Activated CD8-positive, alpha-beta memory T cell treated with anti-CD3 and anti-CD28 coated beads for 1 hour (primary cell): ENCODE measurements at places on chromosomes 7 and 10.

- no peak for DNase-seq
These were observed 339.1 kb downstream of the HGF start for GRCh38 chr7:81430761-81431160.

DNA sequence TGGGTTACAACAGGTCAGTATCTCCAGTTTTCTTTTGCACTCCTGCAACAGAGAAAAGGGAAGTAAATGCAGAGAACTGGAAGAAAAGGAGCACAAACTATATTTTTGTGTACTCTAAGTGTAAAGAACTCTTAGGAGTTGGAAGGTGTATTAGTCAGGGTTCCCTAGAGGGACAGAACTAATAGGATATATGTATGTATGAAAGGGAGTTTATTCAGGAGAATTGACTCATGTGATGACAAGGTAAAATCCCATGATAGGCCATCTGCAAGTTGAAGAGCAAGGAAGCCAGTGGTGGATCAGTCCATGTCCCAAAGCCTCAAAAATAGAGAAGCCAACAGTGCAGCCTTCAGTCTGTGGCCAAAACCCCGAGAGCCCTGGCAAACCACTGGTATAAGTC lies 22.6 kb upstream of the RAB18 start:
- no peak for DNase-seq

- DNase-seq = no peak
These were observed 234.9 kb downstream of the GATA3 start for GRCh38 chr10:8289186-8289924.

GRCh38 chr10:97718659-97719142 lies 5.2 kb downstream of the MARVELD1 start:
- DNase-seq = no peak

- no peak for DNase-seq
These were observed 9.6 kb downstream of the DENND2A start for GRCh38 chr7:140631021-140631420.

GRCh38 chr10:28496481-28496961 lies 36.4 kb upstream of the WAC start:
- no peak for DNase-seq

- no peak for DNase-seq
These were observed 178.7 kb downstream of the DNAJB6 start for GRCh38 chr7:157515342-157516041.

- no peak for DNase-seq
These were observed 277.8 kb downstream of the CELF2 start for GRCh38 chr10:11295492-11295891.

- DNase-seq = no peak
These were observed 477.1 kb downstream of the RPS24 start for GRCh38 chr10:78510566-78511323.

- no peak for DNase-seq
These were observed 7.6 kb upstream of the C10orf105 start for GRCh38 chr10:71727105-71727737.

GRCh38 chr7:2834748-2835441 lies 9.2 kb downstream of the GNA12 start:
- DNase-seq = no peak

GRCh38 chr7:37007268-37007667 lies 283.0 kb upstream of the AOAH start:
- DNase-seq = no peak

DNA sequence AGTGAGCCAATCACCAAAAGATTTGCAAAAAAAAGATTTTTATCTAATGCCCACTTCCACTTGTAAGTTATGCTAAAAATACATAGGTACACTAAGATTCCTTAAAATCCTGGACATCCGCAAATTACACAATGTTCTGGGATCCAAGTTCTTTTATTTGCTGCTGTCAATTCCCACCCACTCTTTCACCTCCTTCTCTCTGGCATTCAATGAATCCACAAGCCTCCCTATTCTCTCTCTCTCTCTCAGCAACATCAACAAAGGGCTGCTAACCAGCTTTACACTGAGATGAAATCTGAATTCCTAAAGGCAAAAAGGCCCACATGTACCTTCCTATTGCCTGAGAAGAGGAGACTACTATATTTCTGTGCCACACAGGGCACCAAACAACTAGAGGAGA lies 99.9 kb downstream of the ARMH3 start:
- no peak for DNase-seq

DNA sequence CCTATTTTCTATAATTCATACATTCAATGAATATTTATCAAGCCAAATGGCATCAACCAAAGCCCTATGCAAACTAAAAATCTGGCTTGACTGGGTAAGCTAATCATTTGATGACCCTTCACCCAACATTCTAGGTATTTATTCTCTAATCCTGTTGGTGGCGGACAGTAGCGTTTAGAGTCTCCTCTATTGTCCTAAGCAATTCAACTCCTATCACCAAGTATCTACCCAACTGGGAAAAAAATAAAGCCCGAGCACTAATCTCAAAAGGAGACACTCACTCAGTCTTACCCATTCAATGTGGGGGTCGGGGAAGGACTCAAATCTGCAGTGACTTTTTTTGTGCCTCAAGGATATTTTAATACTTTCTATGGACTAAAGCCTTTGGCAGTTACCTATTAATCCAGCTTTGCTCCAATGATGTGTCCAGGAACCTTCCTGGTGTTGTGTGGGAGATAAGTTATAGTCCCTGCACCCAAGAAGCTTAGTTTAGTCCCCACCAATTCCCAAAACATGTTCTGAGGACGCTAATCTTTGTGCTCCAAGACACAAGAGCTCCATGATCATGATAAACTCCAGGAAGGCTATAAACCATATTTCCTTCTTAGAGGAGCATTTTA lies 30.6 kb downstream of the DNMBP start:
- DNase-seq = no peak

GRCh38 chr10:14838582-14839304 lies 637 bp downstream of the HSPA14 start:
- DNase-seq = no peak

DNA sequence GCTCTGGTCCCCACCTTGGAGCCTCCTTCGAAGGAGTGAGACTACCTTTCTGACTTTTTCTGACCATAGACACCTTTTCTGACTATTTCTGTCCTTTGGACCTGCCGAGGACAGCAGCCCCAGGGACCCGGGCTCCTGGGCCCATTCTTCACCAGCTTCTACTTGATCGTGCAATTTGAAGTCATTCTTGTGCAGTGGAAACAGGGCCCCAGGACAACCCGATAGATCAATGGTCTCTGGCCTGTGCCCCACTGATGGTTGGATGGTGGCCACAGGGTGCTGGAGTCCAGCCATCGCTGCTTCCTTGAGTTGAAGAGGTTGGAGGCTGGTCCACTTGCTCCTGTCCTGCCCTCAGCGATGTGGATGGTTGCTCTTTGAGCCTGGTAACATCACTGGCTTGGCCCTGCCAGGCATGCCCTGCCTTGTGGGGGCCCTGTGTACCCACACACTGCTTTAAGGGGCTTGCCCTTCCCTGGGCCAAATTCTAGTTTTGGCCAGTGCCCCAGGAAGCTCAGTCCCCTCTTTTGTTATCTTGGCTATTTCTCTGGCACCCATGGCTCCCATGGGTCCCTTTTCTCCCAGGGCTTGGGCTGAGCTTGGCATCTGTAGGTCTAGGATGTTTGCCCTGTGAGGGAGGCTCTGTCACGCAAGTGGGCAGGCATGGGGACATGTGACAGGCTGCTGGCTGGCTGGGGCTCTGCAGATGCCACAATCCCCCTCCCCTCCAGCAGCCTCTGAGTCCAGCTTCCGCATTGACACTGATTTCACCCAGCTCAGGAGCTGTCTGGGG lies 375.6 kb upstream of the NUPR2 start:
- no peak for DNase-seq

DNA sequence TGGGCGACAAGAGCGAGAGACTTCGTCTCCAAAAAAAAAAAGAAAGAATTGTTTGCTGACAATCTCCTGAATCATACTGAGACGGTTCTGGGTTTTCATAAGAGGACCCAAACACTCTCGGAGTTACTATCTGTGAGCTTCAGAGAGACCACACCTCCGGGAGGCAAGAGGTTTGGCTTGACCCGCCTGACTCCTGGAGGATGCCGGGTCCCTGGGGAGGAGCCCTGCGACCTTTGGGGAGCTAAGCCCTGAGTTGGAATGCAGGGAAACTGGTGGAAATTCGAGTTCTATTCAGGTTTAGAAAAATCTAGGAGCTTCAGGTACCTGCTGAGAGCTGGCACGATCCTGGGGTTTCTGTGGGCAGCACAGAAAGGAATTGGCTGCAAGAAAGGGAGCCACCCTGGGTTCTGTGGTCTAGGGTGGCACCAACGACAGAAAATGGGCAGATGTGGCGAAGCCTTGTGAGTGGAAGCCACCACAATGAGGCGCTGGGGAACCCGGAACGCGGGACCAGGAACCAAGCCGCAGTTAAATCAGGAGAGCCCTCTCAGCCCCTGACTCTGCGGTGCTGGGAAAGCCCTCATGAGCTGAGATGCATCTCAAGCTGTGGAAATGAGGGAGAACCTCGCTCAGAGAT lies 21.9 kb upstream of the GATAD1 start:
- DNase-seq = no peak

- no peak for DNase-seq
These were observed 504.0 kb downstream of the SORCS1 start for GRCh38 chr10:106660550-106660949.

DNA sequence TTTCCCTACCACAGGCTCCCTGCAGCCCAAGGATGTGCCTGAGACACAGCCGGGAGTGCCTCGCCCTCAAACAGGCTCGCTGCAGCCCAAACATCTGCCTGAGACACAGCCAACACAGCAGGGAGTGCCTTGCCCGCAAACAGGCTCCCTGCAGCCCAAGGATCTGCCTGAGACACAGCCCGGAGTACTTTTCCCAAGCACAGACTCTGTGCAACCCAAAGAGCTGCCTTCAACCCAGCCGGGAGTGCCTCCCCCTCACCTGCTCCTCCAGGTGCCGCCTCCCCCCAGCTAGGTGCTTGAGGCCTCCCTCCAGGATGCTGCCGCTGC lies 42.9 kb downstream of the ANTXRL start:
- DNase-seq = no peak

DNA sequence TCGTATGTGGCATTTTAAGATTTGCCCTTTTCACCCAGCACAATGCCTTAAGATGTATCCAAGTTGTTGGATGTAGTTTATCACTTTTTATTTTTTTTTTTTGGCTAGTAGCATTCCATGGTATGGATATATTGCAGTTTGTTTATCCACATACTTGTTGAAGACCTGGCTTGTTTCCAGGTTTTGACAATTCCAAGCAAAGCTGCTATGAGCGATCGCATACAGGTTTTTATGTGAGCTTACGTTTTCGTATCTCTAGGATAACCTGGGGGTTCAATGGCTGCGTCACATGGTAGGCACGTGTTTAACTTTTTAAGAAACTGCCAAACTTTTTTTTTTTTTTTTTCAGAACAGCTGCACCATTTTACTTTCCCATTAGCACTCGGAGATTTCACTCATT lies 32.2 kb downstream of the BAIAP2L1 start:
- no peak for DNase-seq

GRCh38 chr7:133371616-133372015 lies 118.7 kb downstream of the EXOC4 start:
- DNase-seq = no peak

GRCh38 chr10:91883549-91884444 lies 25.5 kb downstream of the FGFBP3 start:
- DNase-seq = no peak

- DNase-seq = no peak
These were observed 361.8 kb downstream of the MAGI2 start for GRCh38 chr7:79091661-79092060.

- no peak for DNase-seq
These were observed 146.3 kb downstream of the CUX1 start for GRCh38 chr7:101963693-101964092.

- no peak for DNase-seq
These were observed 49.0 kb upstream of the STK17A start for GRCh38 chr7:43533801-43534479.

DNA sequence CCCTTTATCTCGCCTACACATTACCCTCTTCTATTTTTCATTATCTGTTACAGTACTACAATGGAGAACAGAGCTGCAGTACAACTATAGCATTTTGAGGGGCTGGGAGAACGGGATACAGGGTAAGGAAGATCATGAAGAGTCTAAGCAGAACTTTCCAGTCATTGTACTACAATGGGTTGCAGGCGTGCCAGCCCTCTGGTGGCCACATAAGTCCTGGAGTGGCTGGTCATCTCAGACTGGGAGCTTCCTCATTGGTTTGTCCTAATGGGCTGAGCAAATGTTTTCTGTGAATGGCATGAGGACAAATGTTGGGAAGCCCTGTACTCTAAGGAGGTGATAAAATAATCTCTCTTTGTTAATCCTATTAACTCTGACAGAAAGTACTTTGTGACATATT lies 33.0 kb downstream of the TMEM106B start:
- DNase-seq = no peak

DNA sequence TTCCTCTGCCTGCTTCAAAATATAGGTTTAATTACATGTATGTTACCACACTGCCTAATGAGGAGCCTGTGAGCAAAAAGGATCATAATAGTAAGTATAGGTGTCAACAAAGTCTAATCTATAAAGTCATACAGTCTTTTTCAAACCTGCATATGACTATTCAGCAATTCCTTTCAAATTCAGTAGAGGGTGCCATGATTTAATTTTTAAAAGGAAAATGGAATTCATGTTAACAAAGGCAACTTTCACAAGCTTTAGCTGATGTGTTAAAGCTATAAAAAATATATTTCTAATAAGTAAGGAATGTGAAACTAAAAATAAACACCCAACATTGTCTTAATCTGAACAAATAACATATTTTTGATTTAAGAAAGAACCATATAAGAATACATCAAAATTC lies 52.1 kb downstream of the MPP7 start:
- DNase-seq = no peak

DNA sequence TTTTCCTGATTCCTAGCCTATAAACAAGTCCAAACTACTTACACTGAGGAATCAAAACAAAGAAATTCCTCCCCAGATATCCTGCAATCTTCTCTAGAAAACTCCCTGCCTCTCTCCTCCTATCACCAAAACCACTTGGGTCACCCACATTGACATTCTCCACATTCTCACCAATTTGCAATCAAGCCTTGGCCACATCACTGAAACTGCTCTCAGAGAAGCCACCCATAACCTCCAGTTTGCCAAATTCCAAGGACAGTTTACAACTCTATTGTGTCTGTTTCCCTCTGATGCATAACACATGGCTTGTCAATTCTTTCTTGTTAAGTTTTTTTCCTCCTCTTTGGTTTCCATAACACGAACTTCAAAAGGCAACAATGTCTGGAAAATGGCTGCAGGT lies 233.5 kb downstream of the XPNPEP1 start:
- no peak for DNase-seq

GRCh38 chr10:132102717-132103110 lies 37.0 kb downstream of the JAKMIP3 start:
- no peak for DNase-seq
